ENCODE measurements at places on chromosomes 1 and 21.

DNA sequence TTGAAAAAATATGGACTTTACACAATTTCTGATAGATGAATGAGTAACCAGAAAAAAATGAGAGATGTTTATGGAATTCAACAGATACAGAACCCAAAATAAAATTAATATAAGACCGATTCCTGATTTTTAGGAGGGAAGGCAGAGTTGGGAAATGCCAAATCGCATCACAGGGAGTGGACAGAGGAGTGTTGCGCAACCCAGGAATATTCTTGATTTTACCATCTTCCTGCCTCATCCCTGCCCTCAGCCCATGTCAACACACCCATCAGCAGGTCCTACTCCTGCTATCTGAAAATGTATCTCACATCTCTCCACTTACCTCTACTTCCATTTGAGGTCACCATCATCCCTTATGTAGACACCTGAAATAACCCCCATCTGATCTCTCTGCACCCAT lies 221.0 kb downstream of the DSCAM start:
- no peak for DNase-seq

GRCh38 chr1:171263901-171264300 lies 15.6 kb downstream of the FMO1 start:
- no peak for DNase-seq

DNA sequence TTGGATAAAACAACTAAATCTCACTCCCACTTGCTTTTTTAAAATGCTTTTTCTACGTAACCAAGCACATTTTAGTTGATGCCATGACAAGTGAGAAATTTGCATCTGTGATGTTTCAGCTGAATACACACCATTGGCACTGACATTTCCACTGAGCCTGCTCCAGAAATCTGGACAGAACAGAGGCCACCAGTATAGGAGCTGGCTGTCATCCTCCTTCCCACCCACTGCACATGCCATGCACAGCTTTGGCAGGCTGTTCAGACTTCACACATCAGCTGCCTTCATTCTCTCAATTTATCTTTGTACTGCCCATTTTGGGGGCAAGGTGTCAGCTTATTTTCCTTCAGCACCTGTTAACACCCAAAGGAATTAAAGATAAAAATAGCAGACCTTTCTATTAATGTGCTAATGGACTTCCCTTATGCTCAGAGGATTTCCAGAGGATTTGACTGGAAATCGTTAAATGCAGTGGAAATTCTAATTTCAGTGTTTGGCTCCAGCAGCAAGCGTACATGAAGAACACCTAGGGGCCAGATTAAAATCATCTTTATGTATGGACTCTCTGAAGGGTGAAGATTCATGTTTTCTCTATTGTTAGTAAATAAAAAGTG lies 12.9 kb upstream of the PODN start:
- no peak for DNase-seq

DNA sequence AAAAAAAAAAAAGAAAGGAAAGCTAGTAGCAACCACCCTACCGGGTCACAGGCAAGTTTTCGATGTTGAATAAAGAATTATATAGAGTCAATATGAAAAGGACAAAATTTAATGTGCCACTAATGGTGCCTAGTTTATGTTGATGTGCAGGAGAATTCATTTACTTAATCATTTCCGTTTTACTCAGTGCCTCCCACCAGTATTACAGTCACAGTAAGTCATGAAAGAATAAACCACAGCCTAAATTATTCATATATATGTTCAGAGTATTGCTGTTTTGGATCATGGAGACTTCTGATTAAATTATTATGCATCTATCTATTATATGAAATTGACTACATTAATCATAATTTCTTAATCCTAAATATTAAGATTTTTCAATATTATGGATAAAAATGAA lies 35.3 kb downstream of the FNBP1L start:
- no peak for DNase-seq

- no peak for DNase-seq
Observed at GRCh38 chr1:205579711-205580110, 52.1 kb downstream of the ELK4 start.

DNA sequence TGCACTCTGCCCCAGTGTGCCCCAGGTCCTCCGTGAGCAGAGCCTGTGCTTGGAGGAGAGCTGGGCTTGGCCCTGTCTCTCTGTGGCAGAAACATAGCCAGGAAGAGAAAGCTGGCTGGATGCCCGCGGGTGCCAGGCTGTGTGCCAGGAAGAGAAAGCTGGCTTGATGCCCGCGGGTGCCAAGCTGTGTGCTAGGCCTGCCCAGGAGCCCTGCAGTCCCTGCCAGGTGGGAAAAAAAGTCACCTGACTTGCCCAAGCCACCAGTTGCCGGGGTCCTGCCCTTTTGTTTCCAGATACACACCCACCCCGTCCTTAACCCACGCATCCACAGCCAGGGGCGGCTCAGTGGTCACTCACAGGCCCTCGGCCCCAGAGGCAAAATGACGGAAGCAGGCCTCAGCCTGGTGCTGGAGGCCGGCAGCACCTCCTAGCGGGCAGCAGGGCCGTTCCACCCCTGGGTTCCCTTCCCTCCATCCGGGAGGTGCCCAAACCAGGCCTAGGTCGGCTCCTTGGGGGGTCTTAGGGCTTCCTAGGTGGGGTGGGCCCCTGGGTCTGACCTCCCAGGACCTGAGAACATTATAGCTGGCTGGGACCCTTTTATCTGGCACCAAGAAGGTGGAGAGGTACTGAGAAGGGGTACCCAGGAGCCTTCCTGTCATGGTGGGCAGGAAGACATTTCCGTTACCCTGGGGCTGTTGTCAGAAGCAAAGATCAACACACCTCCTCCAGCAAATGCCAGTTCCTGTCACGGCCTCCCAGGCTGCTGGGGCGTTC lies 9.1 kb downstream of the ITGB2 start:
- DNase-seq, result no peak

- DNase-seq, result no peak
Observed at GRCh38 chr1:220028346-220028895, 17.9 kb downstream of the EPRS1 start.
